ENCODE measurements at places on chromosomes 5 and 9. TPM values are rescaled to one million over a fixed set of nuclear protein-coding genes. Genes with fewer than 3 reads are reported as not detected.

- no peak for DNase-seq
Measured at GRCh38 chr9:123150708-123151503, 117.4 kb downstream of the GPR21 start.

GRCh38 chr5:95262933-95263660 lies 21.8 kb downstream of the MCTP1 start:
- peak; percentile 88 for DNase-seq

- DNase-seq: no peak
Measured at GRCh38 chr5:28691526-28691925, 1653.1 kb upstream of the CDH9 start.

DNA sequence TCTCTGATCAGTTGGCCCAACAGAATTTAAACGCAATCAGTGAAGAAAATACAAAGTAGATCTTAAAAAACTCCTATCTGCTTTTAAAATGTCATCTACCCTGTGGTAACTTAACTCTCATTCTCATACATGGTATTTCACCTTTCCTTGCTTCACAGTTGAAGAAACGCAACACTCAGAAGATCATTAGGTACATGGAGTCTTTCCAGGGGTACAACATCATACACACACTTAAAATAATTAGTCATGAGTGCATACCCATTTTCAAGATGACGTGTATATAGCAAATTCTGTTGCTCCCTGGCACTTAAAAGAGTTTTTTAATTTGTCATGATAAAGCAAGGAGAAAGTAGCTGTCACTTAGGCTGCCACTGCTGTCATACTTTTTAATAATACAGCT lies 259.9 kb downstream of the BNC2 start:
- no peak for DNase-seq

GRCh38 chr5:172902497-172903472 lies 56.4 kb upstream of the RPL26L1 start:
- peak; percentile 81 for DNase-seq

GRCh38 chr5:43020399-43020746 lies 19.7 kb downstream of the ANXA2R start:
- DNase-seq: no peak

- DNase-seq: no peak
Measured at GRCh38 chr9:108603141-108603540, 252.6 kb downstream of the ACTL7B start.

The RANBP3L gene
- 0.60 TPM for polyA plus RNA-seq

The C1QTNF2 gene
- polyA plus RNA-seq: 3.1 TPM

The NEUROG1 gene
- not detected for polyA plus RNA-seq

The C9orf50 gene
- 0.33 TPM for polyA plus RNA-seq

The PLAC8L1 gene
- 0.54 TPM for polyA plus RNA-seq

The ZDHHC11 gene
- polyA plus RNA-seq: 41.0 TPM

The GABRP gene
- 0.13 TPM for polyA plus RNA-seq

The AMBP gene
- 3.6 TPM for polyA plus RNA-seq
